ENCODE measurements at places on chromosomes 2 and 18.

DNA sequence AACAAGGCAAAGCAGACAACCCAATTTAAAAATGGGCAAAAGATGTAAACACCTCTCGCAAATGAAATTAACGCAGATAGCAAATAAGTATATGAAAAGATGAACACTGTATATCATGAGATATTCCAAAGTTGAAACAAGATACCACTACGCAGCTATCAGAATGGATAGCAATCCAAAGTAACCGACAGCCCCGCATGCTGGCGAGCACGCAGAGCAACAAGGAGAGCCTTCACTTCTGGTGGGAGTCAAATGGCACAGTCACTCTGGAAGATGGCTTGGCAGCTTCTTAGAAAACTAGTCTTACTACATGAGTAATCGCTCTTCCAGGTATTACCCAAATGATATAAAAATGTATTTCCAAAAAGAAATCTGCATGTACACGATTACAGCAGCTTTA, 1.4 kb downstream of the NDUFA10 start:
- no peak for DNase-seq

DNA sequence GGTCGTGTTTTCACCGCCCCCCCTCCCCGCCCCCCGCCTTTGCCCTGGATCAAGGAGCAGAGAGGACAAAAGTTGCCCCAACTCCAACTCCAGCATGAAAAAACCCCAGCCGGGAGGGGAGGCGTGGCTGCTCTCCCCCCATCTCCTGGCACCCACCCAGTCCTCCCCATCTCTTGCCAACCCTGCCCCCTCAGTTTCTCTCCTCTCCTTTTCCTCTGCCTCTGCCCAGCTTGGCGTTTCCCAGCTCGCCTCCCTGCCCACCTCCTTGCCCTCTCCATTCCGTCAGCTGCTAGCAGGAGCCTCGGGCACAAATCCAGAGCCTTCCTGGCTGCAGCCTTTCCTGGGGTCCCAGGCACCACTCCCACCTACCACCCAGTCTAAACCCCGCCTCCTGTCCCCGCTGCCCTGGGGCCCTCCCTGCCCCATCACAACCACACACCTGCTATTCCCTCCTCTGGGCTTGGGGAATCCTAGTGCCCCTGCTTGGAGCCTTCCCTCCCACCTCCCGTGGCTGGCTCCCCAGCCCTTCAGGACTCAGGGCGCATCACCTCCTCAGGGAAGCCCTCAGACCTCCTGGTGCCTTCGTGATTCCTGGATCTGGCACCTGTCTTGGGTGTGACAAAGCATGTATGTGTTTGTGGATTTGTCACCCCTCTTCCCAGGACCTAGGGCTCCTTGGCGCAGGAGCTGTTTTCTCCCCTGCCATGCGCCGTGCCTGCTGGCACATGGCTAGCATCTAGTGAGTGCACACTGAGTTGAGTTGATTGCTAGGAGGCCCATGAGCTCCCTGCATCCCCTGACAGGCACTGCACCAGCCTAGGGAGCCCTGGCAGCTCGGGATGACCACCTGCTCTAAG, 209.1 kb downstream of the TFCP2L1 start:
- DNase-seq, result no peak

DNA sequence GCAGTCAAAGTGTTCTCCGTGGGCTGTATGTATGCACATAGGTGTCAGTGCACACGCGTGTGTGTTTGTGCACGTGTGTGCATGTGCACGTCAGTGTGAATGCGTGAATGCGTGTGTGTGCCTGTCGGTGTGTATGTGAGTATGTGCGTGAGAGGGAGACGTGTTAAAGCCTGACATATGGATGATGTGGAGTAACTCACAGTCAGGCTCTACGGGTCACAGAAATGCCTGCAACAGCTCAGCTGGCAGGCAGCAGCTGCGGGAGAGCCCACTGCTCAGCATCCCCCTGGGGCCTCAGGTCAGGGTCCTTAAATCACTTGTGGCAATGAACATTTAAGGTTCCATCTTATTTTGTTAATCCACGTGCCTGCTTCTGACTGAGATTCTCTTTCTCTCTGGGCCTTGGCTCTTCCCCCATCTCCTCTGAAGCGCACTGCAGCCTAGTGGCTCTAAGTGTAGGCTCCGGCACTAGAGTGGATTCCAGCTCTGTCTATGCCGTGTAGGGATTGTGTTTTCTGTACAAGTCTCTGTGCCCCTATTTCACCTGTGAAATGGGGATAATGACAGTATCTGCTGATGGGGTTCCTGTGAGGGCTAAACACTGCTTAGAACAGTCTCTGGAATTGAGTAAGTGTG, 63.0 kb downstream of the DYSF start:
- no peak for DNase-seq

- no peak for DNase-seq
Measured at GRCh38 chr2:144703852-144704708, 184.2 kb upstream of the ZEB2 start.

DNA sequence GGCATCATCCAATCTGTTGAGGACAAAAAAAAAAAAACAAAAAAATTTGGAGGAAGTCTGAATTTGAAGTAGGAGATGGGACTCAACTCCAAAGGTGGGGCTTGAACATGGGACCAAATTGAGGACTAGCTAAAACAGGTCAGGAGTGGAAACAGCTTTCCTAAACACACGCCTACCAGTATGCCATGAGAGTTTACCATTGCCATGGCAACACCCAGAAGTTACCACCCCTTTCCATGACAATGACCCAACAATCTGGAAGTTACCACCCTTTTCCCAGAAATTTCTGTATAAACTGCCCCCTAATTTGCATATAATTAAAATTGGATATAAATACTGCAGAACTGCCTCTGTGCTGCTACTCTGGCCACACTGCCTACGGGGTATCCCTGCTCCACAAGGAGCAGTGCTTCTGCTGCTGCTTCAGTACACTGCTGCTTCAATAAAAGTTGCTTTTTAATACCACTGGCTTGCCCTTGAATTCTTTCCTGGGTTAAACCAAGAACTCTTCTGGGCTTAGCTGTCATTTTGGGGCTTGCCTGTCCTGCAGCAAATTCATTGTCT, 73.3 kb upstream of the FSIP2 start:
- DNase-seq, result no peak

GRCh38 chr2:129754831-129755230, 224.6 kb upstream of the RAB6C start:
- DNase-seq, result no peak

GRCh38 chr2:30862054-30862651, 54.9 kb upstream of the CAPN13 start:
- DNase-seq, result no peak

DNA sequence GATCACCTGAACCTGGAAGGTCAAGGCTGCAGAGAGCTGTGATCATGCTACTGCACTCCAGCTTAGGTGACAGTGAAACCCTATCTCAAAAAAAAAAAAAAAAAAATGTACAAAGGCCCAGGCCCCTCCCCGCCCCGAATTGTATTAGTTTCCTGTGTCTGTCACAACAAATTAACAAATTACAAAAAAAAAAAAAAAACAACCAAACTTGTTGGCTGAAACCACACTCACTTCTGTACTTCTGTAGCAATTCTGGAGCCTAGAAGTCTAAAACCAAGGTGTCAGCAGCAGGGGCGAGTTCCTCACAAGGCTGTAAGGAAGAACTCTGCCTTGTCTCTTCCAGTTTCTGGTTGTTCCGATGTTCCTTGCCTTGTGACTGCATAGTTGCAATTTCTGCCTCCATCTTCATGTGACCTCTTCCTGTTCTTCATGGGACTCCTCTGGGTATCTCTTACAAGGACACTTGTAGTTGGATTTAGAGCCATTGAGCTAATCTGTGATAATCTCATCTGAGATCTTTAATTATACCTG, 100.8 kb upstream of the ZSWIM2 start:
- no peak for DNase-seq

DNA sequence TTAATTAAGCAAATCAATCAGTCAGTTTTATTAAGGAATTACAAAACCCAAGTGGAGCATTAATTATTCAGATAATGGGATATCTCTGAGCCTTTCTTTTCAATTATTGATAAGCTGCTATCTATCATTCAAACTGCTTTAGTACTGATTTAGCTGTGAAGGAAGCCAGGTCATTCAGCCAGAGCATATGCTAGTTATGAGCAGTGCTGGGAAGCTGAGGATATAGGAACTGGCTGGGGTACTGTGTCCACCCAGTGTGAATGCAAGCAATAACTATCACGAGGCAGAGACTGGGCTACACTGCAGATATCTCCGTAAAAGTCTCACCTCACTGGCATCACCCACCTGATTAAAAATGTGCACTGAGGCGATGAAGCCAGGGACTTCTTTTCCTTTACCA, 496.7 kb upstream of the PIK3C3 start:
- no peak for DNase-seq

GRCh38 chr2:190320696-190321095, 1.1 kb upstream of the HIBCH start:
- DNase-seq, result no peak

- no peak for DNase-seq
Measured at GRCh38 chr2:9033385-9034168, 30.1 kb upstream of the MBOAT2 start.

- no peak for DNase-seq
Measured at GRCh38 chr2:30465171-30465545, 18.1 kb downstream of the LCLAT1 start.

- no peak for DNase-seq
Measured at GRCh38 chr2:241150660-241151530, 628 bp downstream of the PPP1R7 start.

GRCh38 chr2:68812251-68812650, 58.9 kb downstream of the BMP10 start:
- no peak for DNase-seq
